T-helper 2 cell treated with Interferon-gamma antibody and Interleukin-4, amounts not matched to agents 5 μg/mL and 100 μg/mL, for 36 hours (primary cell): ENCODE measurements at places on chromosomes 3 and 15.

DNA sequence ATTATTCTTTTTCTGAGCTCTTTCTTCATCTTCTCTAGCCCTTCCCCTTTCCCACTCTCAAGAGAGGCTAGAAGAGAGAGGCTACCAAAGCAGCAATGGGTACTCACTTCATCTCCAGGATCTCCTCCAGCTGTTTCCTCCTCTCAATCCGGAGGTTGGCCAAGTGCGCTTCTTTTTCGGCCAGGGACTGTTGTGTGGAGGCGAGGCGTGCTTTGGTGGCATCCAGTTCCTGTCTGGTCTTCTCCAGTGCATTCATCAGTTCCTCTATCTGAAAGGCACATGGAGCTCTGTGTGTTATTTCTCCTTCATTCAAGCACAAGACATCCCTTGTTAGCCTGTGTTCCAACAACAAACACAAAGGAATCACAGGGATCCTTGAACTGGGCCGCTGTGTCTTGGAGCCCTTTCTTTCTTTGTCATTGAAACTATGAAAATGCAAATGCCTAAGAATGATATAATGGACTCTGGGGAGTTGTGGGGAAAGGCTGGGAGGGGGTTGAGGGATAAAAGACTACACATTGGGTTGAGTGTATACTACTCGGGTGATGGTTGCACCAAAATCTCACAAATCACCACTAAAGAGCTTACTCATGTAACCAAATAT lies 401.3 kb upstream of the WNT5A start:
- no peak for DNase-seq
- H3K27me3 ChIP-seq, result no peaks in the 10 kb centered on the region
- no peak overlapping the region for H3K4me3 ChIP-seq
- no peaks in the 10 kb centered on the region for H3K36me3 ChIP-seq
- H3K27ac ChIP-seq, result no peak overlapping the region
- no peaks in the 10 kb centered on the region for H3K4me1 ChIP-seq

- no peaks in the 10 kb centered on the region for H3K4me1 ChIP-seq
- H3K27ac ChIP-seq, result no peak overlapping the region
- no peak overlapping the region for H3K4me3 ChIP-seq
- peaks cover 13% of the 10 kb centered on the region for H3K27me3 ChIP-seq
- H3K36me3 ChIP-seq, result no peaks in the 10 kb centered on the region
Observed at GRCh38 chr15:57923306-57923705, 142.2 kb downstream of the ALDH1A2 start.

DNA sequence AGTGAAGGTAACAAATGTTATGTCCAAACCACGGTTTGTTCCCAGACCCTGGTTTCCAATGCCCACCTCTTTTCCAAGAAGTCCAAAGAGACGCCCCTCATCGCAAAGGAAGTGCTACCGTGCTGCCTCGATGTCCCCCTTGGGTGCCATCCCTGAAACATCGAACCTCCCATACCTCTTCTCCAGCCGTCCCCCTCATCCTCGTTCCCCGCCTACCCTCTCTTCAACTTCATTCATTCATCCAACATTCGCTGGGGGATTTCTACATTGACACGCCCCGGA lies 467 bp downstream of the TIPIN start:
- H3K36me3 ChIP-seq, result peaks cover 19% of the 10 kb centered on the region
- peaks cover 27% of the 10 kb centered on the region for H3K4me1 ChIP-seq
- peak overlapping the region; percentile 98 for H3K27ac ChIP-seq
- DNase-seq, result no peak
- peak overlapping the region; percentile 94 for H3K4me3 ChIP-seq

GRCh38 chr3:183085634-183086390 lies 13.5 kb downstream of the MCCC1 start:
- no peak overlapping the region for H3K27ac ChIP-seq
- H3K4me3 ChIP-seq, result no peak overlapping the region
- peaks cover 2% of the 10 kb centered on the region for H3K4me1 ChIP-seq

- H3K4me3 ChIP-seq, result no peak overlapping the region
- no peaks in the 10 kb centered on the region for H3K36me3 ChIP-seq
- DNase-seq, result no peak
- no peaks in the 10 kb centered on the region for H3K4me1 ChIP-seq
- no peak overlapping the region for H3K27ac ChIP-seq
Observed at GRCh38 chr3:26105261-26105660, 315.4 kb downstream of the OXSM start.

- peaks cover 3% of the 10 kb centered on the region for H3K27me3 ChIP-seq
- H3K36me3 ChIP-seq, result no peaks in the 10 kb centered on the region
- no peak for DNase-seq
- H3K4me3 ChIP-seq, result no peak overlapping the region
- peaks cover 10% of the 10 kb centered on the region for H3K4me1 ChIP-seq
Observed at GRCh38 chr3:155185631-155186071, 105.5 kb downstream of the MME start.

GRCh38 chr3:78221796-78222195 lies 1181.9 kb downstream of the ROBO2 start:
- no peaks in the 10 kb centered on the region for H3K27me3 ChIP-seq
- no peak for DNase-seq
- no peaks in the 10 kb centered on the region for H3K4me1 ChIP-seq
- no peaks in the 10 kb centered on the region for H3K36me3 ChIP-seq
- H3K27ac ChIP-seq, result no peak overlapping the region
- H3K4me3 ChIP-seq, result no peak overlapping the region

GRCh38 chr3:171829841-171830517 lies 13.2 kb upstream of the TMEM212 start:
- no peaks in the 10 kb centered on the region for H3K36me3 ChIP-seq
- peaks cover 42% of the 10 kb centered on the region for H3K27me3 ChIP-seq
- H3K4me3 ChIP-seq, result no peak overlapping the region
- H3K27ac ChIP-seq, result no peak overlapping the region

GRCh38 chr15:60721707-60722106 lies 242.8 kb upstream of the ICE2 start:
- no peak for DNase-seq
- H3K4me3 ChIP-seq, result no peak overlapping the region
- no peak overlapping the region for H3K27ac ChIP-seq
- peaks cover 6% of the 10 kb centered on the region for H3K27me3 ChIP-seq
- no peaks in the 10 kb centered on the region for H3K36me3 ChIP-seq
- H3K4me1 ChIP-seq, result peaks cover 31% of the 10 kb centered on the region

GRCh38 chr3:12807601-12808359 lies 11.3 kb downstream of the CAND2 start:
- H3K4me3 ChIP-seq, result no peak overlapping the region
- peaks cover 3% of the 10 kb centered on the region for H3K4me1 ChIP-seq
- no peak overlapping the region for H3K27ac ChIP-seq
- peaks cover 5% of the 10 kb centered on the region for H3K27me3 ChIP-seq
- H3K36me3 ChIP-seq, result no peaks in the 10 kb centered on the region
